Right ventricle myocardium superior (tissue), 1 donor: ENCODE measurements at places on chromosomes 2 and 18. TPM values are rescaled to one million over a fixed set of nuclear protein-coding genes. Genes with fewer than 3 reads are reported as not detected.

DNA sequence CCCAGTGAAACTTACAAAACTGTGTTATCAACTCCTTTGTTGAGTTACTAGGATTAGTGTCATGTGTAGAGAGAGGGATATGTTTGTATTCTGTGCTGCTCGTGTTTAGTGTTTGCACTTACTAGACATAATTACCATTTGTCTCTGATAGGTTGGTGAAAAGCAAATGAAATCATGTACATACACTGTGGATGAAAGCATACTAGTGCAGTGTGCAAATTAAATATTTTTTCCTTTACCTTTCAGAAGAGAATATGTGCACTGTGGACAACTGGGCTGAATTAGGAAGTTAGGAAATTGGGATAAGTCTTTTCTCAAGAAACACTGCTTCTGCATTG lies 1.2 kb downstream of the KIAA1328 start:
- DNase-seq, result no peak

DNA sequence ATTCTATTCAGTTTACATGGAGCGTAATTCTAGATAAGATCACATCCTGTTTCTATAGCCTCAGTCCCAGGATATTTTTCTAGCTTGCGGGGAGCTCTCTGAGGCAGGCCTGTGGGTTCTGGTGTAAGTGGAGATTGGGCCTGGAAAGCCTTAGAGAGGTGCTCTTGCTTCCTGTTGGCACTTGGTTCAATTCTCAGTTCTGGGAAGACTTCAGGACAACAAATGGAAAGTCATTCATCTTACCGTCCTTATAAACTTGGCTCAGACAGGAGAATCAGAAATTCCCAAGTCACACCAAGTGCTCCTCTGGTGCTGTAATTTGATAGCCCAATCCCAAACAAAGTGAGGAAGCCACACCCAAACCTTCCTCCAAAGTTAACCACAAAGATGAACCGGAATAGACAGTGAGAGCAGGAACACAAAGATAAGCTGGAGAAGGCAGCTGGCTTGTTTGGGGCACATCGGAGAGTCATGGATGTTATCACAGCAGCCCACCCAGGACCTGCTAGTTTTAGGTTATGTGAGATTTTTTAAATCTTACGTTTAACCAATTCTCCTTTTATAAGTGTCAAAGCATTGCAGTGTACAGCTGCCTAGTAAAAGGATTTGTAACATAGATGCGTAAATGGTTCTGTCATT lies 144.3 kb upstream of the MAP3K20 start:
- no peak for DNase-seq

DNA sequence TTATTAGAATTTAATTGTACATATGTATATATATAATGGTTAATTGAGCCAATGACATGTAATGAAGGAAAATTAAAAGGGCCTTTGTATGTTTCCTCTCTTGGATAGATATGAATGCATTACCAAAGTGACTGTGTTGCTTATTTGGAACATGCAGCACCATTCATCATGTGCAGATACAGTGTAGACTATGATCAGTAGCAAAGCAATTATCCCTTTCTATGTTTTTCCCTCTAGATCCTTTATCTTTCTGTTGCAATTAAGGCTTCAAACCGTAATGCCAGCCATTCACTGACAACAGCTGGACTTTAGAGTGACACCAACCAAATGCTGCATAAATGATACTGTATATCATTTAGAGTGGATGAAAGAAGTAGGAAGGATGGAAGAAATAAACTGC lies 565.2 kb downstream of the NRXN1 start:
- DNase-seq, result no peak

DNA sequence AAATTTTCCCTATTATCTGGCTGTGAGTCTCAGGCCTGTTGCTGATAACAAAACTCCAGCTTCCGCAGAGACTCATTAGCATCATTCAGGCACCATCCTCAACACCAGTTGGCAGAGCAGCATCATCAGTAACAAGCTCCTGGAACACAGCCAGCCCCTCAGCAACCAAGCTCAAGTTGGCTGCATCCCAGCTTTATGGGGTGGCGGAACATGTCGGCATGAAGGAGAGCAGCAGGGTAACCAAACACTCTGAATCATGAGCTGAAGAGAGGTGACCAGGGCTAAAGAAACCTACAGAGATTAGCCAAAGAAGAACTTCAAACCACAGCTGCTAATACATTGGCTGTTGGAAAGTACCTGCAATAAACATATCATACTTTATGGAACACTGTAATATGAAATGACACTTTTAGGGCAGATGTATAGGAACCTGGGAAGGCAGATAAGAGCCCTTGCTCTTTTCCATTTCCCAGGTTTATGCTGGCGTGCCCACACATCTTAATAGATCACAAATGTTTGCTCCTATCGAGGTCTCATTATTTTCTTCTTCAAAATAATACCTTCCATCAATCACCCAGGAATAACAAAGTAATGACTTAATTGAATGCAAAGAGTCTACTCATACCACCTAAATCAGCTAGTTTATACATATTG lies 63.8 kb downstream of the PDE11A start:
- DNase-seq, result peak; percentile 61

- DNase-seq, result no peak
Observed at GRCh38 chr2:57876313-57876712, 170.3 kb upstream of the VRK2 start.

DNA sequence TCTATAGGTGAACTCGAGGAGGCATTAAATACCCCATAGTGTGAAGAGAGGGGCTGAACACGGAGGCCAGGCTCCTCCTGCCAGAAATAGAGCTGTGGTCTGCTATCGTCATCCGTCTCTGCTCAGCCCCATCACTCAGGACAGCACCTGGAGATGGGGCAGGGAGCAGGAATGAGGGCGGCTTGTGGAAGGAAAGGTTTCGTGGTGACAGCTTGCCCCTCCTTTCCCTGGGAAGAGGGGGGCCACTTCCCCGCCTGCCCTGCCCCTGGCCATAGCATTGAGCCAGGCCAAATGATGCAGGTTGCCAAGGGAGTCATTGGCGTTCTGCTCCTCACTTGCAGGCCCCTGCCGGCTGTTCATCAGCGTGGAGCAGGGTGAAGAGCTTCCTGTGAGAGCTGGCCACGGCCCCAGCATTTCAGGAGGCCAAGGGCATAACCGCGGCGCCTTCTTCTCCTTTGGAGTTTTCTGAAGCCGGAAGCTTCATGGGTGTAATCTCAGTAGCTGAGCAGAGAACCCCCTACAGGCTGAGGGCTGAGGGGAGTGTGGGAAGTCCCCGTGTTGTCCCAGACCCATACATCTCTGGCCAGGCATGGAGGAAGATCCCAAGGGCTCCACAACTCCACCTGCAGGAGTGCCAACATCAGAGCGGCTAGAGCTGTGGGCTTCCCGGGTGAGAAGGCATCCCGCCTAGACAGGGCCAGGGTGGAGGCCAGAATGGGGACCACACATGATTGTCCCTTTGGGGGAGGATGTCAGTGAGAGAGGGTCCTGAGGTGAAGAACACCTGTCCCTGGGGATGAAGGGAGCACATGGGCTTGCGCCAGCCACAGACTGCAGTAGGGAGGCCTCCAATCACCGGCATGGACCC lies 112.5 kb upstream of the GLI2 start:
- no peak for DNase-seq

RAB10 gene
- 91.9 TPM for total RNA-seq

SERPINB3 gene
- total RNA-seq, result not detected

NT5DC4 gene
- not detected for total RNA-seq

ITGB1BP1 gene
- 97.0 TPM for total RNA-seq

DNA sequence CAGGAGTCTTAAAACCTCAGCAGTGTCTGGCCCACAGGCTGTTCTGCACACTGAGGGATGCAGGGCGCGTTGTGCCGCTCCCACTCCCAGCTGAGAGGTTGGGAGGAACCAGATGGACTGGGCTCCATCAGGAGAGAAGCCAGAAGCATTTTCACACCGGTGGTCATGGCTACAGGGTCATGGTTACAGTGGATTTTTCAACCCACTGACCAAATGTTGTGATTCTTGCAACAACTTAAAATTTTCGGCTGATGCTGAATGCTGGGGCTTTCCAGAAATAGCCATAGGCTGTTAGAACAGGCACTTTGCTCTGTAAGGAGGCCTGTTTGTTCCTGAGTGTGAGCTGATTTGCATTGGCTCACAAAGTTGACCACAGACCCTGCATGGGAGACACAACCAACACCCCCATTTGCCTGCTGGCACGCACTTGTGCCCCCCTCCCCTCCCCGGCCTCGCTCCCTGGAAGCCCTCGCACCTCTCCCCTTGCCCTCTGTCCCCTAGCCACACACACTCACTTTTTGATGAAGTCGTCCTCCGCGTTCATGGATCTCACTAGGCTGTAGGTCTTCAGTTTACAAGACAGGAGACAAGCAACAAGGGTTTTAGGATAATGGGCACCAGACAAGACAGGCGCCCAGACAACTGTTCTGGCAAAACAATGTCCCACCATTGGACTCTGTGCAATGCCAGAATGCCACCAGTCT lies 3.4 kb downstream of the LPIN1 start:
- DNase-seq, result no peak

GRCh38 chr18:48293954-48294898 lies 115.0 kb downstream of the ZBTB7C start:
- no peak for DNase-seq

GRCh38 chr2:152094014-152094413 lies 4.8 kb downstream of the CACNB4 start:
- no peak for DNase-seq

DNA sequence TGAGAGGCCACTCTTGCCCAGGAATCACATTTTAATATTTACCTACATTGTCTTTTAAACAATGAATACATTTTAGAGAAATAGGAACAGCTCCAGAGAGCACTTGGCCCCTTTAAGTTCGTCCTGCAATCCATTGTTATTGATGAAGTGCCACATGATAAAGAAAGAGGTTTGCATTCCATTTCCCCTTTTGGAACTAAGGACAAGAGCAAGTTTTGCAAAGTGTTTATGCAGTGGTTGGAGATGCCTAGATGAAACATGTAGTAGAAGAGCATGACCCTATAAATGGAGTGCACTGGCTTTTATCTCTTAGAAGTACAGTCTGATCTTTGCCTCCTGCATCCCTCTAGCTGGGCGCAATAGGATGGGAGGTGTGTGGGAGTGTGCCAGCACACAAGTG lies 118.7 kb upstream of the CNTNAP5 start:
- DNase-seq, result no peak

RASGRP3 gene
- total RNA-seq, result 53.1 TPM

- DNase-seq, result no peak
Observed at GRCh38 chr18:53994016-53994415, 230.5 kb downstream of the MBD2 start.

DNA sequence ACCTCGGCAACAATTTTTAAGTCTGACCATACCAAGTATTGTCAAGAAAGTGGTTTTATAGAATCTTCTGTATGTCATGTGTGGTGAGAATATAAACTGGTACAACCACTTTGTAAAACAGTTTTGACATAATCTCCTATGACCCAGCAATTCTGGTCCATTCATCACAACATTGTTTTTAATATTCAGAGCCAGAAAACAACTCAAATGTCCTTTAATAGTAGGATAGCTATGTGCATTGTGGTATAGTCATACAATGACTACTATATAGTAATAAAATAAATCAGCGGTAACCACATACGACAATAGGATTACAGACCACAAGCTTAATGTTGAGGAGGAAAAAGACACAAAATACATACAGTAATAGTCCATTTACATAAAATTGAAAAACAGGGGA lies 175.2 kb upstream of the SPATS2L start:
- DNase-seq, result no peak

- DNase-seq, result no peak
Observed at GRCh38 chr2:164530464-164530863, 90.8 kb downstream of the GRB14 start.

DNA sequence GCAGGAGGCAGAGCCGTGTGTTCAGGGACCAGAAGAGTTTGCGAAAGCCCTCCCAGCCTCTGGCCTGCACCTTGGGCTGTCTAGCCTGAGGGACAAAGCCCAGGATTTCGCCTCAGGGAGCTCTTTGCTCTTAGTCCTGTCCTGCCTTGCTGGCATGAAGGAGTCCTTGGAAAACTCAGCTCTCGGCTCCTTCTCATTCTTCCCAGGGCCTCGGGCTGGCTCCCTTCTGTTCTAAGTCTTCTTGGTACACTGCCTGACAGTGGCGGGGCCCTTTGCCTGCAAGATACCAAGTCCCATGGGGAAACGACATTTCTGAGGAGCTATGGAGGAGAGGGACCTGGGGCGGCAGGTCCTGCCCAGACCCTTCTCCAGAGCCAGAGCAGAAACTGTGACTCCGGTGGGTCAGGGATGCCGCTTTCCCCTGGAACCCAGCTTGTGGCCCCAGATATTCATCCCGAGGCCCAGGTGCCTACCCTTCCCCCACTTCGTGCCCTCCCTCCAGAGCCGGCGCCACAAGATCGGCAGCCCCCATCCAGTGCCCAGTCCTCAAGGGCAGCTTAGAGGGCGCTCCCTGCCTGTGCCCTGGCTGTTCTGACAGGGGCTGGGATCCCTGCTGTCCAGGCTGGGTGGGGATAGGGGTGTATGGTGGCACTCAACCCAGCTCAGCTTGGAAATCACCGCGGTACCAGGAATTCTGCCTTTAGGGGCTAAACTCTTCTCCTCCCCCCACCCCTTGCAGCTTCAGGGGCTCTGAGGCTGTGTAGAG lies 5.5 kb upstream of the CYP26B1 start:
- DNase-seq, result peak; percentile 9

GRCh38 chr2:241237047-241237446 lies 48.6 kb downstream of the ANO7 start:
- DNase-seq, result peak; percentile 17

- peak; percentile 87 for DNase-seq
Observed at GRCh38 chr18:50649821-50650220, 89.9 kb downstream of the MAPK4 start.

DNA sequence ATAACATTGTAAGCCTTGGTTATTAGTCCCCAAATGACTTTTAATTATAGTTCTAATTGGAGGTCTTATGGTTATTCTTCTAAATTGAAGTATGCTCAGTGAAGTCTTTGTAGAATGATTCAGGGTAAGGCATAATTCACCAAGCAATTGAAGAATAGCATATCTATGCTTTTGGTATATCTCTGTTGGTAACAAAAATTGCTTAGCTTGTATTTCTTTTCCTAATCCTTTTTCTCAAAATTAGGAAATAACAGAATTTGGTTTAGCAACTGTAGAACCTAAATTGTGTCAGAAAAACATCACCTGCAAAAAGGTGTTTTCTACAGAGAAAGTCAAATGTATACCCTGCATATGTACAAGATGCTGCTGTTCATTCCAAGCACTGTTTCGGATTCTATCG lies 189.2 kb upstream of the EPHA4 start:
- DNase-seq, result no peak

- no peak for DNase-seq
Observed at GRCh38 chr2:77954931-77955330, 432.8 kb upstream of the LRRTM4 start.

EML4 gene
- total RNA-seq, result 4.4 TPM
